PC-9 (cell line): ENCODE measurements at places on chromosomes 3 and 15. TPM values are rescaled to one million over a fixed set of nuclear protein-coding genes. Genes with fewer than 3 reads are reported as not detected.

DNA sequence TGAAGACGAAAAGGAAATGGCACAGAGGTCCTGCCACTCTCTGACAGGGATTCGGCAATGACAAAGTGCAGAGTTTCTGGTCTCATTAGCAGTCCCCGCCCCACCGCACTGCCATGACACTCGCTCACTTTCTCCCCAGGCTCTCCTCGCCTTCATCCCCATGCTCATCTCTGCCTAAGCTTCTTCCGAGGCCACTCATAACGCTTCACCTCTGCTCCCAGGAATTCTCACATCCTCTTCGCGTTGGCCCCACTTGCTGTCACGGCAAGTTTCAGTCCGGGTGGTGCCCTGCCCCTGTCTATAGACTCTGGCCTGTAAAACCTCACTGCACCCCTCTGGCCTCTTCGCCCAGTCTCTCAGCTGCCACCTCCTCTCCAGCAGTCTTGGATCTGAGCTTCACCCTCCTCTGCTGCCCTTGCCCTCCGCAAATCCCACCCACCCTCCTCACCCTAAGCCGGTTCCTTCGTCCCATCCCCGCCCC, 654 bp downstream of the RUBCN start:
- H3K4me3 ChIP-seq, result peak overlapping the region; percentile 73
- H3K27me3 ChIP-seq, result no peaks in the 10 kb centered on the region
- DNase-seq, result no peak
- peak overlapping the region; percentile 60 for H3K27ac ChIP-seq
- no peaks in the 10 kb centered on the region for H3K36me3 ChIP-seq
- H3K4me1 ChIP-seq, result peaks cover 22% of the 10 kb centered on the region

DNA sequence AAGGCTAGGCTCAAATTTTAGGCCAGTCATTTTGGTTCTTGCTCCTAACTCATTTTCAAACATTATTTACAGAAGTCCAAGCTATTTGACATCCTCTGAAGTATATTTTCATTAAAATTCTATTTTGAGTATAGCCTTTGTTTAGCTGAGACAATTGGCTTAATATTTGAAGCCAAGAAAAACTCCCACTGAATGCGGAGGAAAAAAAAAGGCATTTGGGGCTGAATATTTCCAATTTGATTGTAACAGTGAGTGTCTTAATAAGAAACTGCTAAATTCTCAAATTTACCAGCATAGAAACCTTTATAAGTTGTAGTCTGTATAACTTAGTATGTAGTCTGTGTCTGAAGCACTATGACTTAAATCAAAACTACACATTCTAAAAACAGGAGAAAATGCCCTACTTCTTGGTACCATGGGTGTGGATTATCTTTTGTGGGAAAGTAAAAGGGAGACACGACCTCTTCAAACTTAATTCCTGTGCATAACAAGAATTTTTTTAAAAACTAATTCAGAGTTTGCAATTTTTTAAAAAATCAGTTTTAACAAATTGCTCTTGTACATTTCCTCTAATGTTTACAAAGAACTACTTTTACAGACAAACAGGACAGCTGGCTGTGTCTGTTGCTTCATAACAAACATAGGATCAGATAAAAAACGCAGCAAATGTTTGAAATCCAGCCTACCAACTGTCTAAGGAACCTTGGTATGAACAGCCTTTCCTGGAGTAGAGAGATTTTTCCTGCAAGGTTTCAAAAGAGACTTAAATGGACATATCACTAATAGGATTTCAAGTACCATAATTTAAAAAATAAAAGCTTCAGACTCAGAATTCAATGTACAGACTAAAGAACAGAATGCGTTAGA, 52.7 kb upstream of the LMOD3 start:
- H3K27me3 ChIP-seq, result no peaks in the 10 kb centered on the region
- peaks cover 27% of the 10 kb centered on the region for H3K4me1 ChIP-seq
- peaks cover 13% of the 10 kb centered on the region for H3K36me3 ChIP-seq
- no peak overlapping the region for H3K4me3 ChIP-seq

The PP2D1 gene
- total RNA-seq, result not detected in 2 replicates

GRCh38 chr15:71413419-71413818, 298.1 kb downstream of the THSD4 start:
- H3K4me1 ChIP-seq, result no peaks in the 10 kb centered on the region
- H3K27me3 ChIP-seq, result no peaks in the 10 kb centered on the region
- no peak overlapping the region for H3K4me3 ChIP-seq
- no peak overlapping the region for H3K27ac ChIP-seq
- no peaks in the 10 kb centered on the region for H3K36me3 ChIP-seq
- no peak for DNase-seq

The REC114 gene
- total RNA-seq, result not detected in 2 replicates

DNA sequence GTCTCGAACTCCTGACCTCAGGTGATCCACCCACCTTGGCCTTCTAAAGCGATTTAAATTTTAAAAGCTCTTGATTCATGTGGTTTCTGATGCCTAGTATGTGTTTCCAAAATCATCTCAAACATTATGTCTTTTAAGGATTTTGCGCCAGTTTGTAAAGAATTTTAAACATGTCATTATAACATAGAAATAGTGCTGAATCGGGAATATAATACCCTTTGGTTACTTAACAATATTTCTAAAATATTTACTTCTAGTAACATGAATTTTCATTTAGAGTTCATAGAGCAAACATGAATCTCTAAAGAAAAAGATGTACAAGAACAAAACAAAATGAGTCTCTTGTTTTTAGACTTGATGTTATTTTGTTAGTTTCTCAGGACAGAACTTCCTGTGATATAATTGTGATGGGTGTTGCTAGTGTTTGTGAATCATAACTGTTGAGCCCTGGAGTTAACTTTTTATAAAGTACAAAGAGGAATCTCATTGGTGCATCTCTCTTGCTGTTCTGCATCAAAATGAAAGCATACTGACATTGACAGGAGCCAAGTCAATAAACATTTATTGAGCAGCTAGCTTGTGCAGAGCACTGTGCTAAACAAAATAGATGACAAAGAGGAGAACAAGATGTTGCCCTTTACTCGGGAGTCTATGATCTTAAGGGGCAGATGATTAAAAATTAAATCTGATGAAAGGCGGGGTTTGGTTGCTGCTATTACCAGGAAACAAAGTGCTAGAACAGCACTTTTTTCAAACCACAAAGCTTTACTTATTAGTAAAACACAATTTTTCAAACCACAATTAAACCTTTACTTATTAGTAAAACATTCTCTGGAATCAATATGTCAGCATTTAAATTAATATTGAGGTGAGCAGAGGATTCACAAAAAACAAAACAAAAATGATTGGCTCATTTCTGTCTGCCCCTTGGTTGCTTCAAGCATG, 73.4 kb downstream of the MME start:
- H3K4me3 ChIP-seq, result no peak overlapping the region
- H3K4me1 ChIP-seq, result no peaks in the 10 kb centered on the region
- H3K27me3 ChIP-seq, result no peaks in the 10 kb centered on the region
- no peak for DNase-seq
- H3K36me3 ChIP-seq, result no peaks in the 10 kb centered on the region
- H3K27ac ChIP-seq, result no peak overlapping the region

- no peaks in the 10 kb centered on the region for H3K4me1 ChIP-seq
- H3K4me3 ChIP-seq, result no peak overlapping the region
- no peak overlapping the region for H3K27ac ChIP-seq
These were observed 38.2 kb downstream of the VPS13C start for GRCh38 chr15:62021991-62022600.

DNA sequence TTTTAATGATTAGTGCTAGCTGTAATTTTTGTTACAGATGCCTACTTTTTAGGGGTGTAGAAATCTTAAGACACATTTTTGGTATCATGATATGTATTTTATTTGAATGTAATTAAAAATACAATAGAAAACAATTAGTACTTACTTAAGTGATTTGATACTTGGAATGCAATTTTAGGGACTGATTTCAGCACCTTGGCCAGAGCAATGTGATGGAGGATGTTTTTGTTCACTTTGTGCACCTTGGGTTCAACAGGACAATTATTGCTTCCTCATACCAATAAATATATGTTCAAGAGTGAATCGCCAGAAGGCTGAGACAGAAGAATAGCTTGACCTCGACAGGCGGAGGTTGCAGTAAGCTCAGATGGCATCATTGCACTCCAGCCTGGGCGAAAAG, 22.3 kb downstream of the GMNC start:
- no peaks in the 10 kb centered on the region for H3K4me1 ChIP-seq
- H3K36me3 ChIP-seq, result no peaks in the 10 kb centered on the region
- H3K4me3 ChIP-seq, result no peak overlapping the region
- H3K27ac ChIP-seq, result no peak overlapping the region
- H3K27me3 ChIP-seq, result no peaks in the 10 kb centered on the region

DNA sequence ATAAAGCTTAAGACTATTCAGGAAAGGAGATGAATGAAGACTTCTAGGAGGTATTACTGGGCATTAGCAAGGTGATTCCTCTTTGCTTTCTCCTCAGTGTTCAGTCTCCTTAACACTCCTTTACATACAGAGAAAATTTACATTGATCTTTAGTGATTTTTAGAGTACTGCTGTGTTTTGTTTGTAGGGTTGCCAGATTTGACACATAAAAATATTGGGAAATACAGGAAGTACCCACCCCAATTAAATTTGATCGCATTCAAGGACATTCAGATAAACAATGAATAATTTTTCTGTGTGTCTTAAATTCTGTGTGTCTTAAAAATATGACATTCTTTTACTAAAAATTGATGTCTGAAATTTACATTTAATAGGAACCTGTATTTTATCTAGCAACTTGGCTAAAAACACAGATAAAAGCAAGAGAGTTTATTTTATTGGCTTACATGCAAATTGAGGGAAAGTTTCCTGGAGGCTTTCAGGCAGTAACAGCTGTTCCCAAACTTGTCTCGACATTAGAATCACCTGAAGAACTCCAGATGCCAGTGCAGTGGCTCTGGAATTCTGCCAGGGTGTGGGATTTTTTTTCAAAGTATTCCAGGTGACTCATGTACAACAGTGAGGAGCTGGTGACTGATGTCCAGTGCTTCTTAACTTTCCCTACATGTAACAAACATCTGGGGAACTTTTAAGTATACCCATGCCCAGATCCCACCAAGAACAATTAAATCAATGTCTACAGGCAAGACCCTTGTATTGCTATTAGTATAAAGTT, 23.4 kb upstream of the PLOD2 start:
- H3K4me3 ChIP-seq, result no peak overlapping the region
- peak; percentile 55 for DNase-seq
- no peaks in the 10 kb centered on the region for H3K36me3 ChIP-seq
- no peak overlapping the region for H3K27ac ChIP-seq

- H3K27ac ChIP-seq, result no peak overlapping the region
- no peak for DNase-seq
- no peaks in the 10 kb centered on the region for H3K36me3 ChIP-seq
- no peak overlapping the region for H3K4me3 ChIP-seq
- no peaks in the 10 kb centered on the region for H3K27me3 ChIP-seq
- no peaks in the 10 kb centered on the region for H3K4me1 ChIP-seq
These were observed 528.8 kb downstream of the UNC13C start for GRCh38 chr15:54506977-54507524.

The KCNMB3 gene
- 7.4 and 8.9 TPM in 2 replicates for total RNA-seq

DNA sequence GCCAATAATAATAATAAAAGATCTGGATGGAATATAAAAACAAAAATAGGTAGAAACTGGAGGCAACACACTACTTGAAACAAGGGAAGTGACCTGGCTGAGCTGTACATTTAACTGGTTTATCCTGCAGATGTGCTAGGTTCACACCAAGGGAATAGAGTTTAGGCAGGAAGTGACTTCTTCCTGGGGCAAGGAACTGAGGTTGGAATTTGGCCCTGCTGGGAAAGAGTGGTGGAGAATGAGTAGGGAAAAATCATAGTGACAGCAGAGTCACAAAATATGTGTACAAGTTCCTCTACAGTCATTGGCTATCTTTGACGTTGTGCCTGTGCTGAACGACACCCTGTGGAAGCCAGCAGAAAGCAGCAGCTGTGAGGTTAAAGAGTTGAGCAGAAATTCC, 44.1 kb downstream of the ARHGAP11B start:
- no peaks in the 10 kb centered on the region for H3K27me3 ChIP-seq
- no peak overlapping the region for H3K4me3 ChIP-seq
- DNase-seq, result no peak
- no peak overlapping the region for H3K27ac ChIP-seq
- no peaks in the 10 kb centered on the region for H3K4me1 ChIP-seq

The AP3B2 gene
- total RNA-seq, result not detected in 2 replicates

GRCh38 chr3:52521881-52522650, 11.6 kb downstream of the NT5DC2 start:
- H3K4me1 ChIP-seq, result peaks cover 7% of the 10 kb centered on the region; the same call in 1 of the 2 replicates
- no peak overlapping the region for H3K4me3 ChIP-seq
- H3K27me3 ChIP-seq, result no peaks in the 10 kb centered on the region
- H3K27ac ChIP-seq, result no peak overlapping the region
- no peaks in the 10 kb centered on the region for H3K36me3 ChIP-seq

DNA sequence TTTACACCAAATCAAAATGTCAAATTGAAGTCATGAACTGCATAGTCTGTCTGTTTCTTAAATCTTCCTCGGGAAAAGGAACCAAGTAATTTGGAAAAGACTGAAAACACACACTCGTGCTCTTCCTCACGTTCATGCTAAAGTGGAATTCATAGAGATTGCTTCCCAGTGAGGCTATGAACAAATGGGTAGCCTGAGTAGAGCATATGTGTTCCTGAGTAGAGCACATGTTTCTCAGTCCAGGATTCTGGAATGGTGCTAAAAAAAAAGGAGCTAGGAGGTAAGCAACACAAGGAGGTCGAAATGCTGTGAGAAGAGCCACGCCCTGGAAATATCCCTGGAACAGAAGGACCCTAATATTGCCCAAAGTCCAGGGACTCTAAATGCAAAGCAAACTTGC, 494.2 kb upstream of the THBS1 start:
- no peaks in the 10 kb centered on the region for H3K36me3 ChIP-seq
- H3K27me3 ChIP-seq, result no peaks in the 10 kb centered on the region
- H3K4me3 ChIP-seq, result no peak overlapping the region
- no peak overlapping the region for H3K27ac ChIP-seq

DNA sequence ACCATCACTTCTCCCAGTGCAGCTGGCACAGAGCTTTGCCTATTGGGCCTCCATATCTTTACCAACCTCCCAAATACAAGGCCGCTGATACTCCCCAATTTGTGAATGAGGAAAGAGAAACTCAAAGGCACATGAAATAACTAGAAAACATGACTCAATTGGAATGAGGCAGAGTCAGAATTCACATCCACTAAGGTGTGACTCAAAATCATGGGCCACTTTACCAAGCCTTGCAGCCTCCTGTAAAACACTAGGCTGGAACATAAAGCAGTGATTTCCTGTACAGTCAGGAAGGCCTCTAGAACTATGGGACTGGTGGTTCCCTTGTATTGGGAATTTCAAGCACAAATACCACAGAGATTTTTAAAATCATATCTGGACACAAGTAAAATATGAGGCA, 128.6 kb downstream of the DCLK3 start:
- H3K4me1 ChIP-seq, result no peaks in the 10 kb centered on the region
- H3K4me3 ChIP-seq, result no peak overlapping the region
- peak overlapping the region; percentile 4; the same call in 1 of the 2 replicates for H3K27ac ChIP-seq
- H3K27me3 ChIP-seq, result no peaks in the 10 kb centered on the region
- H3K36me3 ChIP-seq, result no peaks in the 10 kb centered on the region

DNA sequence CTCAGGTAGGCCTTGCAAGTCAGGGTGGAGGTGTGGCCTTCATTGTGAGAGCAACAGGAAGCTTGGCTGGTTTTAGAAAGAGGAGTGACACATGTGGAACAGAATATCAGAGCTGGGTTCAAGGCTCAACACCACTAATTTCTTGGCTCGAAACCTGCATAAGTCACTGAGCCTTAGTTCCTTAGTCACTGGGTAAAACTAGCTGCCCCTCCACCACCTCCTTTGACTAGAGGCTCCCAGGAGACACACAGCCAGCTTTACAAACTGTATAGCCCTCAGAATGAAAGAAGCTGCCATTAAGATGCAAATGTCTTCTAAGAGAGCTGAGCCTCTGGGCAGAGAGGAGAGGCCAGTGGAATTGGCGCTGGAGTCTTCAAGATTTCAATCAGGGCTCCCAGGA, 67.7 kb downstream of the CERS3 start:
- H3K4me3 ChIP-seq, result no peak overlapping the region
- H3K27me3 ChIP-seq, result no peaks in the 10 kb centered on the region
- H3K36me3 ChIP-seq, result no peaks in the 10 kb centered on the region
- H3K4me1 ChIP-seq, result no peaks in the 10 kb centered on the region
